ENCODE measurements at places on chromosomes 6 and 20. TPM values are rescaled to one million over a fixed set of nuclear protein-coding genes. Genes with fewer than 3 reads are reported as not detected.

The FAM184A gene
- 4.8 TPM for total RNA-seq

The PPIL1 gene
- total RNA-seq, result 88.3 TPM

The SLC23A2 gene
- total RNA-seq, result 6.2 TPM

The ECT2L gene
- total RNA-seq, result not detected

The MLN gene
- not detected for total RNA-seq

The ELOVL5 gene
- 52.6 TPM for total RNA-seq

The WFDC13 gene
- total RNA-seq, result not detected

The GABRR1 gene
- not detected for total RNA-seq

The ANGPT4 gene
- 0.03 TPM for total RNA-seq

The HLA-G gene
- total RNA-seq, result not detected

The WFDC8 gene
- total RNA-seq, result not detected

The MEP1A gene
- total RNA-seq, result not detected

The POM121L2 gene
- not detected for total RNA-seq

- DNase-seq, result no peak
Measured at GRCh38 chr6:168844821-168845609, 404.0 kb downstream of the SMOC2 start.

GRCh38 chr6:8243475-8243874 is 141.1 kb upstream of the EEF1E1 start:
- peak; percentile 29 for DNase-seq

DNA sequence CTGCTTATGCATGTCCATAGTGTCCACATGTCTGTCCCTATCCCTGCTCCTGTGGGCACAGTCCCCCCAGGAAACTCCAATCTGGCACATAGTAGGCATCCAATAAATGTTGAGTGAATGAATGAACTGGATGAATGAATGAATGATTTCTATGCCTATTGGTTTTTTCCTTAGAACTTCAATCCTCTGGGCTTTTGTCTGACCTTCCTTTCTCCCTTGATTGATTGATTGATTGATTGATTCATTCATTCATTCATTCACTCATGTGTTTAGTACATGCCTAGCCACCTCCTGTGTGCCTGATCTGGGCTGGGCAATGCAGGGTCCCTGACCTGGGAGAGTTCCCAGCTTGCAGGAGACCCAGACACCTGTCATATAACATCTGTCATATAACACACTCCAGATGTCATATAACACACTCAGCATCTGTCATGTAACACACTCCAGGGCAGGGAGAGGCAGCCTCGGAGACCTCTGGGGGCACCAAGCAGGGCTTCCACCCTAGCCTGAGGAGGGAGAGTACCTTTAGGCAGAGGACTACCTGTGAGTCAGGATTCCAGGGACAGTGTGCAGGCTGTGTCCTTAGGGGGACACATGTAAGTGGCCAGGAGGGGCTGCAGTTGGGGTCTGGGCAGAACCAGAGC is 17.9 kb downstream of the VSTM2L start:
- no peak for DNase-seq

DNA sequence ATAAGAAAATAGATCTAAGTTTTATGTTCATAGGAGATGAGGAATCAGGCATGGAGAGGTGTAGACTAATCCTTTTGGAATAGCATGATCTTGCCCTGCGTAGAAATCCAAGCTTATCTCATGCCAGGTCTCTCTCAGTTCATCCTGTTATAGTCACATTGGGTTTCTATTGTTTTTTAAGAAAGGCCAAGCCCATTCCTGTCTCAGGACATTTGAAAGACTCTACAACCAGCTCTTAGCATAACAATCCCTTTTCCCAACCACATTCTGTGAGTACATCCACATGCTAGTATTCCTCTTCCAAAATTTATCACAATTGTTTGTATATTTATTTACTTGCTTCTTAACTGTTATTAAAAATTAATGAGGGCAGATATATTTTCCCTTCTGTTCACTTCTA is 130.3 kb downstream of the MMUT start:
- DNase-seq, result no peak

- DNase-seq, result peak; percentile 86
Measured at GRCh38 chr6:26331218-26332073, 33.6 kb upstream of the BTN3A2 start.

DNA sequence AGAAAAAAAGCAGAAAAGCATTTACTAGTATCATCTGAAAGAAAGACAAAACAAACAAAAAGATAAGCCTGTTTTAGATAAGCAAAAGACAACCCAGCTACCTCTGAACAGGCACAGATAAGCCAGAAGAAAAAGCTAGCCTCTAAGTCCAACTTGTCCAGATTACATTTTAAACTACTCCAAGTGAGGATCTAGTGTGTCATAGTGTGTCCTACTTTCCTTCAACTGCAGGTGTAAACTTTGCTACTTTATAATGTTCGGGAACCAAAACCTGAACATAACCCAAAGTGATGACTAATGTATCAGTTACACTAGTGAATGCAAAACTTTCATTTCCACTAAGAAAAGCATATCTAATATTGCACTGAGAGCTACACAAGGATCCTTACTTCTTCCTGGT is 19.5 kb downstream of the ADNP start:
- DNase-seq, result no peak

DNA sequence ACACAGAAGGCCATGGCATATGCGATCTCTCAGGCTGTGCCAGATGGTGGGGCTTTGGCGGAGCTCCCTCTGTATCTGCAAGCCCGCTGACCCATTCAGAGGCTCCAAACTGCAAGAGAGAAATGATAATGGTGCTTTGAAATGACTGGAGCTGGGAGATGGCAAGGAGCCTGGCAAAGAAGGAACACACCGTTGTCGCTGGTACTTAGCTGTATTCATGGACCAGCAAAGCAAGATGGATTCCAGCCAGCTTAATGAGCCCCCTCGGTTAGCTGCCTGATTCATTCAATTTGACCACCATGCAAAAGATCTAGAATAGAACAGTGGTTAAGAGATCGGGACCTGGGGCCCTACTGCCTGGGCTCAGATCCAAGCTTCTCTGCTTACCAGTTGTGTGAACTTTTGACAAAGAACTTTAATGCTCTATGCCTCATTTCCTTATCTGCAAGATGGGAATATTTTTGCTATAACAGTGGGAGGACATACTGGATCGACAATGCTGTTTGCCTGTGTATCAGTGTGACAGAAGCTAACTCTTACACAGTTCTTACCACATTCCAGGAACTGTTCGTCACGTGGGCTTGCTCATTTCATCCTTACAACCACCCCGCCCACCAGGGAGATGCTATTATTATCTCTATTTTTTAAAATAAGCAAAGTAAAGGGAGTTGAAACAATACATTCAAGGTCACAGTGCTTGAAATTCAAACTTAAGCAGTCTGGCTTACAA is 317.8 kb upstream of the SULF2 start:
- no peak for DNase-seq

- peak; percentile 15 for DNase-seq
Measured at GRCh38 chr20:13105864-13106457, 97.2 kb downstream of the SPTLC3 start.

GRCh38 chr6:70208235-70208790 is 94.6 kb downstream of the COL9A1 start:
- DNase-seq, result no peak

DNA sequence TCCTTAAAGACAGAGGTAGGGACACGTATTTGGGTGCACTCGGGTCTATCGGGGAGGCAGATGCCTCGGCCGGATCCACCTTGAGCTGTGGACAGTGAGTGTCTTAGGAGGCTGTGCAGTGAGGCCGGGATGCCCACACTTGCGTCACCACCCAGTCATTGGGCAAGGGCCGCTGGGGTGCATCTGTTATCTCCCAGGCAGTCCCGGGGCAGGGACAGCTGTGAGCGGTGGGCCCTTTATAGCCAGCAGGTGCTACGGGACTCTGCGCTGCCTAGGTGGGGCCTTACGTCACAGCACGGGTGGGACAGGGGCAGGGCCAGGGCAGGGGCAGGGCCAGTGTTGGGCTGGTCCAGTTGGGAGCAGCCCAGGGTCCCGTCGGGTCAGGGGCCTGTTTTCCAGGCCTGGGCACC is 689 bp upstream of the COL20A1 start:
- no peak for DNase-seq

GRCh38 chr6:142726616-142727015 is 218.4 kb downstream of the HIVEP2 start:
- no peak for DNase-seq

GRCh38 chr6:154520280-154520679 is 9.8 kb upstream of the CNKSR3 start:
- no peak for DNase-seq

DNA sequence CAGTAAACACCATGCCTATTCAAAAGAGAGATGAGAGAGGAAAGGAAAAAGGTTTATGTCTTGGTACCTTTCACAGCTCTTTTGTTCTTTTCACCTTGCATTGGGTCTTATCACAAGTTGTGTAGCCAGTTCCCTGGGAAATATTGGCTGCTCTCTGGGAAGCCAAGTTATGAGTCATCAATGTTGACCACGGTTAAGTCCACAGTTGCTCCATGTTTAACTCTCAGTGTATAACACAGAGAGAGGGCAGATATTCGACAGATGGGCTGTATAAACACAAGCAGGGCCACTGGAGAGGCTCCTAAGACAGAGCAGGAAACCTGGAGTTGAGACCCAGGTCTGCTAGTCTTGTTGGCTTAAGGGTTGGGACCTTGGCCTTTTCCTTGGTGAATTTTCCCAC is 718.6 kb downstream of the QKI start:
- DNase-seq, result peak; percentile 32

GRCh38 chr6:63808576-63808975 is 173.0 kb downstream of the PHF3 start:
- DNase-seq, result no peak

- DNase-seq, result no peak
Measured at GRCh38 chr6:115630424-115631024, 430.2 kb downstream of the FRK start.

- no peak for DNase-seq
Measured at GRCh38 chr6:128112494-128112893, 211.6 kb upstream of the THEMIS start.

GRCh38 chr6:133241086-133241900 is at the start of gene EYA4:
Gene EYA4 (plus strand): TSS chr6:133241357. CDS start chr6:133274781, 33,424 bp downstream.
- DNase-seq, result peak; percentile 77

GRCh38 chr20:19828232-19828631 is 70.2 kb downstream of the RIN2 start:
- DNase-seq, result peak; percentile 70

- no peak for DNase-seq
Measured at GRCh38 chr20:42319252-42320013, 701.3 kb upstream of the CHD6 start.

DNA sequence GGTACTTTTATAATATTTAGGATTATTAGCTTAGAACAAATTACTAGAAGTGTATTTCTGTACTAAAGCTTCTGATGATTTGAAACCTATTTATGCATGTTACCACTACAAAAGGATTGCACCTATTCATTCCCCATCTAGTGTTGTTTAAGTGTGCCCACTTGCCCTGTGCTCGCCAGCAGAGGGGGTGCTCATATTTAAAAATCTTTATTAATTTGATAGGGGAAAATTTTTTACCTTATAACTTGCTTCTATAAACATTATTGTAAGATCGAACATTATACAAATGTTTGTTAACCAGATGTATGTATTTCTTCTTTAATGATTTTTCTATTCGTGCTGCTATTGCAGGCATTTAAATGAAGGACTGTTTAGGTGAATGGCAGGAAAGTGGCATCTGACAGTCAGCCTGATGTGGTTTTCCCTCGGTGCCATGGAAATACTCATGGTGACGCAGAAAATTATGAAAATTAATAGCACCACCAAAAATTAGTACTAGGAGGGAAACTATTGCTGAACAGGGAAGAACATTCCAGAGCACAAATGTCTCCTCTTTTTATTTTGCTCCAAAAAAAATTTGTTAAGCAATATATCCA is 44.1 kb upstream of the FNDC1 start:
- DNase-seq, result no peak

GRCh38 chr6:124747349-124747748 is 214.9 kb upstream of the RNF217 start:
- DNase-seq, result no peak

GRCh38 chr6:31908791-31909190 is 6.9 kb upstream of the ZBTB12 start:
- DNase-seq, result peak; percentile 55

- DNase-seq, result no peak
Measured at GRCh38 chr20:44659931-44660330, 8.4 kb upstream of the ADA start.

GRCh38 chr20:38286586-38287531 is 17.1 kb upstream of the BPI start:
- DNase-seq, result peak; percentile 41

GRCh38 chr6:27897580-27898206 is 14.5 kb downstream of the OR2B2 start:
- no peak for DNase-seq

- DNase-seq, result no peak
Measured at GRCh38 chr6:74851596-74851995, 354.3 kb downstream of the COL12A1 start.

DNA sequence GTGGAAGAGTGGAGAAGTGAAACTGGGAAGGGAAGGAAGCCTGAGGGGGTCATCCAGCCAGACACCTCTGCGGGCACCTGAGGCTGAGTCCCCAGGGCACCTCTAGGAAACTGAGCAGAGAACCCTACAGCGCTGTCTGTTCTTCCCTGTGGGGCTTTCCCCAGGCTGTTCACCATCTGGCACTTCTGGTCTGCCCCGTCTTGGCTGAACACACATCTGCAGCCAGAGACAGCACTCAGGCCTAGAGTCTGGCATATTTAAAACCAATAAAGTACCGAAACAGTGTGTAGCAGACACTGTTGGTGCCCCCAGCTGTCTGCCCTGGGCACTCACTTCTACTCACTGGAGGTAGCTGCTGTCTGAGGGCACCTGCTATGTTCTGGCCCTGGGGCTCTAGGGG is 9.4 kb upstream of the ARFGEF2 start:
- no peak for DNase-seq

GRCh38 chr6:169813969-169814368 is 62.5 kb downstream of the ERMARD start:
- no peak for DNase-seq

DNA sequence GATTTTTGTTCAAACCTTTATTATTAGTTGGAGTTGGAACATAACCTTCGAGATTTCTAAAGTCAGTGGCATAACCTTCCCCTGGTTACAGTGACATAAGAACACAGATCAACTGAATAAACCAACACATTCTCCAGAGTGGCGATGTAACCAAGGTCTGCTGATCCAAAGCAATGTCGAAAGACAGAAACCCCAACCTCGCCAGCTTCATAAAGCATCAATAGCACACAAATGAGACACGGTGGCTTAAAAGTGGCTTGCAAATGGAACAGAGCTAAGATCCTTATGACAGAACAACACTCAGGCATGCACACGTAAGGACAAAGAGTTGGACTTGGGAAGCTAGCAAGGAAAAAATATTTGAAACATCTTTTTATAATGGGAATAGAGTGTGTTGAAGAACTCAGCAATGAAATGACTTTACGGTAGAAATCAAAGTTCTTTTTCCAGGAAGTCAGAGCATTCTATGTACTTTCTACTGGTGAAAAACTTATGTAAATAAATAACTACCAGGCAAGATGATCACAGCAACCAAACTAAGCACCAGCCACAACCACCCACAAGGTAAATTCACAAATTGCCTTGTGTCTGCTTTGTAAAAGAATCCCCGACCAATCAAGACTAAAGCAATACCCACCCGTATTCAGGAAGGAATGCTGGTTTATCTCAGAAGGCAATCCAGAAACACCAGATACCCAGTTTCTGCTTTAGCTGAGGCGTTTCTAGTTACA is 61.0 kb upstream of the NHSL1 start:
- no peak for DNase-seq

Measured in Daoy (cell line).